ENCODE measurements at places on chromosomes 4 and X. TPM values are rescaled to one million over a fixed set of nuclear protein-coding genes. Genes with fewer than 3 reads are reported as not detected.

DNA sequence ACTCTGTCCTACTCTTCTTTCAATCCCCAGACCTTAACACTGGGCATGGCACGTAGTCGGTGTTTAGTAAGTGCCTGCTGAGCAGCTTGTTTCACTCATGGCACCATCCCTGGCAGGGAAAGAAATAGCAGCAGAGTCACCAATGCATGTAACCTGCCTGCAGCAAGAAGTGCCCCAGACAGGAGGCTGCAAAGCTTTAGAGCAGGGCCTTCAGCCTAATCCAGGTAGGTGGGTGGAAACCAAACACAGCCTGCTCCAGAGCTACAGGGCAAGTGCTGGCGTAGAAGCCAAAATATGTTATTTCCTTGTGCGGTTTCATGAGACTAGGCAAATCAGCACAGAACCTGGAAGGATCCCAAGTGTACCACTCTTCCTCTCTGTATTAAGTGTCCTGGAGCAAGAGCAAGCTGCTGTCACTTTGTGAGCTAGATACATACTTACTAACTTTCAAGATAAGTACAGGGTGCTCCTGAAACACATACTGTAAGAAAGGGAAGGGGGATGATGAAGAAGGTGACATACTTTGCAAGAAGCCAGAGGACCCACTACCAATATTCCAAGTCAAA, 5.5 kb downstream of the PROM1 start:
- no peak for DNase-seq

GRCh38 chr4:37889849-37890800, 759 bp upstream of the TBC1D1 start:
- DNase-seq: no peak

DNA sequence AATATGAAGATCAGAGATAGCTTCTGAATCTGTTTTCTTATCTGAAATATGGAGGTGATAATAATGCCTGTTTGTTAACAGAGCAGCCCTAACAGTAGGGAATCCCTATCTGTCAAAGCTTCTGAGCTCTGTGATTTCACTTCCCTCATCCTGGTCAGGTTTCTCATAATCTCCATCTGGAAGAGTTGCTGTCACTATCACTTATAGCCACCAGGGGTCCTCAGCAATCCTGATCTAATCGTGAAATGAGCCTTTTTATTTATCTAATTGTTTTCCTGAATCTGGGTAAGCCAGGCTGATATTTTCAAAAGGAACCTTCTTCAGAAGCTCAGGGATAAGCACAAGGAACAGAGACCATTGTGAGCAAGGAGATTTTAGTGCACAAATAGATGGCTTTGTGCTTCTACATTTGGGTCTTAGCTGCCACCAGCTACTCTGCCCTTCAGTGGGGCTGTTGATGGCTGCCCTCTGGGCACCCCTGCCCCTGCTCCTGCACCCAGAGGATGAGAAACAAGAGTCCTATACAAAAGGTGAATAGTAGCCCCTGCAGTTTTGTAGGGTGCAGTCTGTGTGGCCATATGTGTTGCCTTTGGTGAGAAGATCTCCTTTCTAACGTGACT, 196.4 kb upstream of the RADX start:
- DNase-seq: no peak

DNA sequence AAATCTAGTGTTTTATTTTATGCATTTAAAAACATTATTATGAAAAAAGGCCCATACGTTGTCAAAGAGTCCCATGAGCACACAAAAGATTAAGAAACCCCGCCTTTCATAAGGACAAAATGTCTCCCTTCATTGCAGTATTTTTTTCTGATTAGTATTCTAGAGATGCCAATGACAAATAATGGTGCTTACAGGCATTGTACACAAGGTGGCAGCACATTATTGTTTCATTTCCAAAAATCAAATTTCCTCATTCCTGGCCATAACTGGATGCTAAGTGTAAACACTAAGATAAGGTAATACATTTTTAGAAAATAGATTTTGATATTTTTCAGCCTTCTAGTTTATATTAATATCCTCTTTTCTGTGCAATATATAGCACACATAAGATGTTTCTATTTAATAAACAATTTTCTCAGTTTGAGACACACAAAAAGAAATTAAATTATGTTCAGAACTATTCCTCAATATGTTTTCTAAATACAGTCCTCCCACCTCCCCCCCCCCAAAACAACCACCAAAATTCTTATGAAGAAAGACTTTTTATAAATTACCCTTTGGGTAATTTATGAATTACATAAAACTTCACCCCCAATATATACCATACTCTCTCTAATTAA, 47.7 kb downstream of the TIGD2 start:
- peak; percentile 42 for DNase-seq

GRCh38 chr4:108540536-108540935, 79.8 kb upstream of the RPL34 start:
- DNase-seq: no peak

- DNase-seq: no peak
Measured at GRCh38 chr4:76558396-76559235, 123.6 kb downstream of the SHROOM3 start.

GRCh38 chr4:28369499-28369898, 1508.9 kb downstream of the STIM2 start:
- peak; percentile 37 for DNase-seq

UGT2B17 gene
- not detected for total RNA-seq

MAGEA1 gene
- total RNA-seq: not detected

ANXA10 gene
- total RNA-seq: not detected
